ENCODE measurements at places on chromosomes 7 and 10.

DNA sequence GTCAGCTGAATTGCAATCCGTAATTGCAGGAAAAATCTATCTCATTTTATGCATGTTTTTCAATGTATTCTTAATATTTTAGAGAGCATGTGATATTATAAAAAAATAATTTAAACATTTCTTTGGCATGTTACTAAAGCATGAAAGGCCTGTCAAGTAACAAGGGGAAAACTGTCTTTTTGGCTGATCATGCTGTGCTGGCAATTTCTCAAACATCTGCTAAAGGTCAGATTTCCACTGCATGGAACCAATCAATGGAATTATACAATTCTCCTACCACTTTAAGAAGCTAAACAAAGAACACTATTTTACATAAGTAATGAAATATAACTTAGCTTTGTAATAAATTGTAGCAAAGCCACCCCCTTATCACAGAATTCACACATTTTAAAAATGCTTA lies 49.4 kb downstream of the JMJD1C start:
- DNase-seq = peak; percentile 19

DNA sequence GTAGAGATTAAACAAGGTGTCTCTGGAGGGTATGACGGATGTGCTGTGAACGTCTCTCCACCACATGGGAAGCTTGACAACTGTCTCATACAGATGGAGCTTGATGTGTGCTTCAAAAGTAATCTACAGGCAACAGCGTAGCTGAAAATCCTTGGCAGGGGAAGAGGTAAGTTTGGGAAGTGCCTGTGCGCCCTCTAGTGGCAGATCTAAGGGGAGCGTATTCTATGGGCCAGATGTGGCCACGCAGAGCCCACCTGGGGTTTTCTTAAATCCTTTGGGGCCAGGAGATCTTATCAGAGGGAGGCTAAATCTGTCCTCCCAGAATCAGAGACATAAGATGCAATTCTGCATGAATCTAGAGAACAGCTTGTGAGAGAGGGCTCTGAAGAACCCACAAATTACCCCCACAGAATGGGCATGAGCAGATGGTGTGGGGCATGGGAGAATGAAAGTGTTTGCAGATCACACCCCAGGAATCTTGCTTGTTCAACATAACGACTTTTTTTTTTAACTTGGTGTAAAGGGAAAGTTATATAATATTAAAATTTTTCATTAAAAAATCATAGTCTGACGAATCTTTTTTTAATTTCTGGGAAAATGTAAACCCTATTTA lies 91.2 kb upstream of the MPP7 start:
- peak; percentile 83 for DNase-seq

DNA sequence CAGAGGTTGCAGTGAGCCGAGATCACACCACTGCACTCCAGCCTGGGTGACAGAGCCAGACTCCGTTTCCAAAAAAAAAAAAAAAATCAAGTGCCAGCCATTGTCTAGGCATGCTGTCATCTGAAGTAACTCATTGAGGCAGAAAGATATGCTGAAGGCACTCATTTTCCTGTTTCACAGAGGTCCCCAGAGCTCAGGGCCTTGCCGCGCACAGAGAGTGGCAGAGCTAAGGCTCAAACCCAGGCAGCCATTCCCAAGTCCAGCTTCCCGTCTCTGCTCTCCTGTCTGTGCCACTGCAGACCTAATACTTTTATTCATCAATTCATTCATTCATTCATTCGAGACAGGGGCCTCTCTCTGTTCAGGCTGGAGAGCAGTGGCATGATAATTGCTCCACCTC lies 3.5 kb downstream of the GRIFIN start:
- no peak for DNase-seq

DNA sequence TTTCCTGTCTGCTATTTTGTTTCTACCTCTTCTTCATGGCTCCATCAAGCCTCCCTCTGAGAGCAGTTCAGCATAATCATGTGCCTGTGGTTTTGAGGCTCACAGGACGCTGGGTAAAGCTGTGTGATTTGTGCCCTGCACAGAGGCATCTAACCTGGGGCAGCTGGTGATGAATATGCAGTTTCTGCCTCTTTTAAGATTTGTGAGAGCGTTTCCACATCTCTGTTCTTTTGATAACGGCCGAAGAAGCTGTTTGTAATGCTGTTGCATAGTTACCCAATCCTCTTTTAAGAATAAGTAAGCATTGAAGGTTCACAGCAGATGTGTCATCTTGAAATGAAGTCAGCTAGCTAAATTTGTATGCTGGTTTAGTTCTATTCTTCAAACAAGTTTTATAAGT lies 45.2 kb downstream of the PNLIPRP3 start:
- DNase-seq = peak; percentile 68

DNA sequence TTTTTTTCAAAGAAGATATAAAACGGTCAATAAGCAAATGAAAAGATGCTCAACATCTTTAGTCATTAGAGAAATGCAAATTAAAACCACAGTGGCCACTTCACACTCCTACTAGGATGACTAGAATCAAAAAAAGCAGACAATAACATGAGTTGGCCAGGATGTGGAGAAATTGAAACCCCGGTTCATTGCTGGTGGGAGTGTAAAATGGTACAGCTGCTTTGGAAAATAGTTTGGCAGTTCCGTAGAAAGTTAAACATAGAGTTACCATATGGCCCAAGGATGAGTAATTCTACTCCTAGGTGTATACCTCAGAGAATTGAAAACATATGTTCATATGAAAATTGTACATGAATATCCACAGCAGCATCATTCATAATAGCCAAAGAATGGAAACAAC lies 573.3 kb downstream of the GALNT17 start:
- no peak for DNase-seq

GRCh38 chr7:824664-825063 lies 7.6 kb upstream of the SUN1 start:
- no peak for DNase-seq
